ENCODE measurements at places on chromosomes 16 and 17.

GRCh38 chr16:75272097-75272551, 20.7 kb upstream of the BCAR1 start:
- DNase-seq, result no peak

GRCh38 chr17:61834610-61835009, 28.7 kb downstream of the BRIP1 start:
- DNase-seq, result no peak

DNA sequence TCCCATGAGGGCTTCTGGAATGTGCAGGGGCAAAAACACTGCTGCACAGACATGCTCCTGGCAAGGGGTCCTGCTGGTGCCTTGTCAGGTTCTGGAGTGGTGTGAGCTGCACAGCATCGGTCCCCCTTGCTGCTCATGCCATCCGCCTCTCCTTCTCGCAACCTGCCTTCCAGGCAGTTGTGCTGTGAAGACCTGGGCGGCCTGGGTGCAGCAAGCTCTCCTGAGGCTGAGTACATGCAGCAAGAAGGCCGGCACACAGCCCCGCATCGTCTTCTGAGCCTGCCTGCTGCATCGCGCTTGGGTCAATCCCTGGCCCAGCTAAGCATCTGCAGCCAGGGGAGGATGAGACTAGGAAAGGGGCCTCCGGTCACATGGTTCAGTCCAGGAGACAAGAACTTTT, 478 bp upstream of the TRPV1 start:
- DNase-seq, result no peak

GRCh38 chr16:68596266-68596665, 48.8 kb upstream of the CDH3 start:
- DNase-seq, result no peak

DNA sequence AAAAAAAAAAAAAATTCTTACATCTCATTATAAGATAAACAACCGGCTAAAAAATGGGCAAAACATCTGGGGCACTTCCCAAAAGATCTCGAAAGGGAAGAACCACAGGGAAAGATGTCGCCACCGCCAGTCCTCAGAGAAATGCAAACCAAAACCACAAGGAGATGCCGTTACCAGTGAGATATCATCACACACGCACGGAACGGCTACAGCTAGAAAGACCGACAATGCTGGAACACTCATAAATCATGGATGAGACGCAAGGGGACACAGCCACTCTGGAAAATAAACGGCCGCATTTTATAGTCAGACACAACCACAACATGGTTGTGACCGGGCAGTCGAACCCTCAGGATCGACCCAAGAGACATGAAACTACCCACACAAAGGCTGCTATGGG, 24.5 kb downstream of the WDR45B start:
- no peak for DNase-seq
